Testis (tissue), 5 donors: ENCODE measurements at places on chromosomes 6 and 20.

DNA sequence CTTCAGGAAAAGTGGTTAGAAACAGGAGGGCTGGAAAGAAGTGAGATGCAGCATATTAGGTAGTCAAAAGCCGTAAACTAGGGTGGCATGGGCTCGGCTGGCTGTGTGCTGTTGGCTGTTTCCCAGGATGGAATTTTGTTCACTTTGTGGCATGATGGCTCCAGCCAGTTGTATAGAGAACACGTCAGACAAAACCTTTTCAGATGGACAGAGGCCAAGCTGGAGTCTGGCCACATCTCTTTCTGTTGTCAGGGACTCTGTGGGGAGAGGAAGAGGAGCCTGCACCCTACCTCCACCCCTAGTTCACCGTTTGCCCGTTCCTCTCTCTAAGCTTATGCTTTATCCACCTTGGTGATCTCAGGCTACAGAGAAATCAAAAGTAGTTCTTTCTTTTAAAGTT lies 22.0 kb downstream of the C6orf89 start:
- DNase-seq = peak; percentile 73

GRCh38 chr6:90065173-90065572 lies 170.9 kb downstream of the GJA10 start:
- DNase-seq = no peak

- no peak for DNase-seq
Observed at GRCh38 chr6:73290435-73290834, 27.4 kb upstream of the KHDC1 start.

GRCh38 chr20:21172626-21173025 lies 46.7 kb downstream of the KIZ start:
- no peak for DNase-seq

DNA sequence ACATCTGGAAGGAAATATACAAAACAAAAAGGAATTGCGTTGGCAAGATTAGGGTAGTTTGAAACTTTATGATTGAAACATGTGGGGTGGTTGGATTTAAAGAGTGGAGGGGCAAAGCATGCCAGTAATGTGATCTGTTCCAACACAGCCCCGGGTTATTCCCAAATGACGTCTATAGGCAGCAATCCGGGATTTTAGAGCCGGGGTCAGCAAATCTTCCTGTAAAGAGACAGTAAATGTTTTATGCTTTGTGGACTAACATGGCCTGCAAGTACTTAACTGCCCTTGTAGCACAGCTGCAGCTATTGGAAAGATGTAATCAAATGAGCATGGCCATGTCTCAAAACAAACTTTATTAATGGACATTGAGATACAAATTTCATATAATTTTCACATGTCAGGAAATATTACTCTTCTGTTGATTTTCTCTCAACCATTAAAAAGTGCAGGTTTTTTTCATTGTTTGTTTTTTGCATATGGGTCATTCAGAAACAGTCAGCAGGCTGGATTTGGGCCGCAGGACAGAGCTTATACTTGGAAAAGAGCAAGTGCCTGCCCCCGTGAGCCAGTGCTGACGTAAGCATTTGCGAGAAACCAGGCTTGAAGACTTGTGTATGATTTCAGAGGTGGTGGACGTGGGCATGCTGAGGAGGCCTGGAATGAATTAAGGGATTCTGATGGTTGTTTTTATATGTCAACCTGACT lies 136.5 kb downstream of the DOK5 start:
- DNase-seq = no peak

DNA sequence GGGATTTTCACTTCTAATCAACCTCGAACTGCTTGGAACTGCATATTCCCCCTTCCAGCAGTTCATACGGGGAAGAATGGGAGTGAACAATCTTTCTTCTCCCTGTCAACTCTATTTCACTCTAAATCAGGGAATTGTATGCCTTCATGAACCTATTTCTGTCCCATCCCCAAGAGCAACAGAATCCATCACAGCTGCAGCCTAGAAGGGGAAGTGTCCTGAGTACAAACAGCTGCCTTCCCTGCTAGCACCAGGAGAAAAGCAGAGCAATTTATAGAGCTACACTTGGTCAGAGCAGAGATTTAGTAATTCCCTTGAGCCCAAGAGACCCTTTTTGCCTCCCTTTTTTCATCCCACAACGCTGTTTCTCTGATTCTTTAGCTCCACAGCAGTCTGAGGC lies 208.4 kb downstream of the ADGRG6 start:
- no peak for DNase-seq

- DNase-seq = no peak
Observed at GRCh38 chr20:22949331-22950109, 85.6 kb upstream of the SSTR4 start.

DNA sequence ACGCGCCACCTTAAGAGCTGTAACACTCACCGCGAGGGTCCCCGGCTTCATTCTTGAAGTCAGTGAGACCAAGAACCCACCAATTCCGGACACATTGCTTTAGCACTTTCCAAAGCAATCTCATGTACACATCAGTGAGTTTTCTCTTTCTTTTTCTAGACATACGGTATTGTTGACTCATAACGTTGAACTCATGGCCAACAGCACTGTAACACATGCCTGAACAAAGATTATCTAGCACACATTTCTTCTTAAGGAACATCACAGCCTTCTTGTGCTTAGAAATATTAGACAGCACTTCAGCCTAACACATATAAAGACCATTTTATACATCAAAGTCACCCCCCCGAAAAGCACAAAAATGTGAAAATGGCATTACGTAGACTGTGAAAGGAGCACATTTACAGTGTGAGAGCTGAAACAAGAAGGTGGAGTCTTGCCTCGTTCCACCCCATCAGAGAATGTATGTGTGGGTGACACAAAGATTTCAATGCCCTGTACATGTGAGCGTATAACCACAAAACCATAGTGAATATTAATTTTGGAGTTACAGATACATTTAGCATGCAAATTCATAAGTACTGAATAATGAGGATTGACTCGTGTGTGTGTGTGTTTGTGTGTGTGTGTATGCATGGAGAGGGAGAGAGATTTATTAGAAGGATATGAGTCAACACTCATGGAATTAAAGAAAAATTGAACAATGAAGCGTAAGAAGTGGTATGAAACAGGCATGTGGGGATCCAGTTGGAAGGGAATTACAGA lies 134.1 kb downstream of the FAM83B start:
- DNase-seq = no peak

DNA sequence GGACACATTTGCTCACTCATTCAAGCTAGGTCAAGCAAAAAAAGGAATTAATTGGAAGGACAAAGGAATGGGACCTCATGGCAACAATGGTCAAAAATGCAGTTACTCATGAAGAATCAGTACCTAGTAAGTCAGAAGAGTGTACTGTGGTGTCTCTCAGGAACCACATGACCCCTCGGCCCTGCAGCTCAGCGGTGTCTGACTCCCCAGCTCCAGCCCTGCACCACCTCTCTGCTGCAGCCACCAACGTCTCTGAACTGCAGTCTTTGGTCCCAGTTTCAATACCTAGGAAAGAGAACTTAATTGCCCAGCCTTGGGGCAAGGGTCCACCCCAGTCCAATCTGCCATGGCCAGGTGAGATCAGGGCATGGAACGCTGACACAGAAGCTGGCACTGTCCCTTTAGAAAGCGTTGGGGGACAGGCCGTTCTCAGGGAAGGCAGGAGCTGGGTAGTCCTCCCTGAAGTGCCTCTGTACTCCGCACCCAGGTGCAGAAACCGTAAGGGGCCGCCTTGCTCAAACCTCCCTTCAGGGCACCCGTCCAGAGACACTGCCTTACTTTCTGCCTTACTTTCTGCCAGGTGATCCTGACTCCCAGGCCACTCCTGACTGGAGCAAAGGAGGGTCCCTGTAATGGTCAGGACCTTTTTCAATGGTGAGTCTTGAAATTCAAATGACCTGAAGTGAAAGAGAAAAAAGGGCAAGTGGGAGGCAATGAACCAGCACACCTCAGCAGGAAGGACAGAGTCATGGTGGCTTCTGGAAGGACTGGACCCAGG lies 13.2 kb upstream of the NELFCD start:
- no peak for DNase-seq

DNA sequence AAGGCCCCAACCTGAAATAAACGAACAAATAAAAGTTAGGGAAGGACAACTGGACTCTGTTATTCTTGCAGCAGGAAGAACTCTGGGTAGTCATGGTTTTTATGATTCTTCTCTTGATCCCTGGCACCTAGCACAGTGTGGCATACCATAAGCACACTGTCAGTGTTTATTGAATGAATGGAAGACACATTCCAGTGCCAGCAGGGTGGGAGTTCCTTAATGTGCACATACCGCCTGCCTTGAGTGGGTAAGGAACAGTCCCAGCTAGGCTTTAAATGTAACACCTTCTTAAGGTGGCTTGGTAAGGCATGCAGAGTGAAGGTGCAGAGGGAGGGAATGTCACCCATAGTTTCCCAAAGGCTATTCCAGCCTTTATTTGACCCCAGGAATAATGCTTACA lies 162.9 kb upstream of the CEP162 start:
- DNase-seq = no peak

- no peak for DNase-seq
Observed at GRCh38 chr6:129704708-129705107, 5.3 kb downstream of the ARHGAP18 start.
